Stimulated activated CD4-positive, alpha-beta T cell treated with anti-CD3 and anti-CD28 coated beads, TNF-alpha, amount 100 ng/mL, for 48 hours (primary cell): ENCODE measurements at places on chromosomes 13 and 19.

GRCh38 chr19:5891938-5892771, 11.4 kb downstream of the NDUFA11 start:
- DNase-seq = no peak

DNA sequence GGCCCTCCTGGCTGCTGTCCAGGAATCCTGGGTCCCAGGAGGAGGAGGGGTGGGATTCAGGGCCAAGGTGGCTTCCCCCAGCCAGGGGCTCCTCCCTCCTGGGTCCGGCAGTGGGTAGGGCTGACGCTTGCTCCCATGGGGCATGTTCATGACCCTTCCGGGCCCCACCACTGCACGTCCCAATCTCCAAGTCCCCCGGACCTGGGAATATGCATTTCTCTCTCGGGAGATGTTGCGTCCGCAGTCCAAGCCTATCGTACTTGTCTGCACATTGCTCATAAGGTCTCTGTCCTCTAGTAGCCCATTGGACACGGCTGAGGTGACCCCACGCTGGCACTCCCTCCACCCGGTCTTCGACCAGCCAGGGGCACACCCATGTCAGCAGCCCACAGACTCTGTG, 192.3 kb downstream of the TEX29 start:
- no peak for DNase-seq

DNA sequence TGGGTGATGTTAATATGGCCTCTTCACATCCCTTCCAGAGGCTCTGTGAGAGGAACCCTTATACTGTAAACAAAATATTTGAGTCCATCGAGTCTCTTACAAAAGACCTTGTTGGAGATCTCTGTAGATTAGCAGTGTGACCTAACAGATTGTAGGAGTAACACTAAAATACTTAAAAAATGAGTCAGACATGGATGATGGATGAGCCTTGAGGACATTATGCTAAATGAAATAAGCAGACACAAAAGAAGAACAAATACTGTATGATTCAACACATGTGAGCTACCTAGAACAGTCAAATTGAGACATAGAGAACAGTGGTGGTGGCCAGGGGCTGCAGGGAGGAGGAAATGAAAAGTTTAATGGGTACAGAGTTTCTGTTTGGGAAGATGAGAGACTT, 152.2 kb upstream of the UBL3 start:
- no peak for DNase-seq

DNA sequence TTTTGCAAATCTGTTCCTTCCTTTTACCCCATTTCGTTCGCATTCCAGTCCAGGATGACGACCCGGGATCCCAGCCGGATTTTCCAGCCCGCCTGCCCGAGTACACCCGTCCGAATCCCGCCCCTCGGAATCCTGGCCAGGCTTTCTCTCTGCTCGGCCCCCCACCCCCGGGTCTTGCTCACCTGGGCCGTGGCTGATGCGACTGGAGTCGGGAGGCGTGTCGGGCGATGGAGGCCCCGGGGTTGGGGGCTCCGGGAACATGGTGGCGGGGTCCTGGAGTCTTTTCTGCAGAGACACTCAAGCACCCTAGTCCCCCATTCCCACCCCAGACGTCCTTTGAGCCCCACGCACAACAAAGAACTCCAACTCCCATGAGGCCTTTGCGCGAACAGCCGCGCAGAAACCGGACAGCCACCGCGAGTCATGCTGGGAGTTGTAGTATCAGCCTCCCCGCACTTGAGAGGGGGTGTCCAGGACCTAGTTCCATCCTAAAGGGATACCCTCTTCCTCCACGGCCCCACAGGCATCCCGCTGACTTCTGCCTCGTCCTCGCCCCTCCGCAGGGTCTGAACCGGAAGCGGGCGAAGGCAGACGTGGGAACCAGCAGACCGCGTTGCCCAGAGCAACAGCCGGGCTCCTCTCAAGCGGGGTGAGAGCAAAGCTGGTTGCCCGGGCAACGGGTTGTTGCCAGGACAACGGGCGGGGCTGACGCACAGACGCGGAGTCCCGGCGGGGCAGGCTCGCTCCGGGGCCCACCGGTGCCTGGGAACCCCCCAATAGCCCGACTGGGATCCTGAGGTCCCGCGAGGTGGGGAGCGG, 1.1 kb downstream of the SYT5 start:
- peak; percentile 79 for DNase-seq

- DNase-seq = no peak
Measured at GRCh38 chr13:52061587-52061986, 37.1 kb downstream of the UTP14C start.
